ENCODE measurements at places on chromosomes 1 and 21. TPM values are rescaled to one million over a fixed set of nuclear protein-coding genes. Genes with fewer than 3 reads are reported as not detected.

The SH2D5 gene
- polyA plus RNA-seq = not detected

The FCRL4 gene
- polyA plus RNA-seq = not detected

The ESPN gene
- polyA plus RNA-seq = 117 TPM

The DMBX1 gene
- polyA plus RNA-seq = not detected

The ARHGAP30 gene
- polyA plus RNA-seq = 37.8 TPM

The SMPDL3B gene
- 19.5 TPM for polyA plus RNA-seq

The CRYAA gene
- polyA plus RNA-seq = not detected

Measured in sigmoid colon (tissue), 7 donors.